ENCODE measurements at places on chromosomes 1 and 21. TPM values are rescaled to one million over a fixed set of nuclear protein-coding genes. Genes with fewer than 3 reads are reported as not detected.

RC3H1 gene
- total RNA-seq: 7.0 TPM

ZNF648 gene
- total RNA-seq: not detected

LRRIQ3 gene
- 0.92 TPM for total RNA-seq

IBA57 gene
- 1.8 TPM for total RNA-seq

ADORA1 gene
- total RNA-seq: 0.09 TPM

LCE1C gene
- total RNA-seq: not detected

SLC1A7 gene
- not detected for total RNA-seq

ANKRD34A gene
- total RNA-seq: 0.28 TPM

PADI2 gene
- total RNA-seq: 3.9 TPM
